ENCODE measurements at places on chromosomes 2 and 18.

- DNase-seq = no peak
Measured at GRCh38 chr18:5738526-5738925, 156.8 kb downstream of the TMEM200C start.

GRCh38 chr2:105313877-105314276 lies 15.7 kb downstream of the TGFBRAP1 start:
- no peak for DNase-seq

DNA sequence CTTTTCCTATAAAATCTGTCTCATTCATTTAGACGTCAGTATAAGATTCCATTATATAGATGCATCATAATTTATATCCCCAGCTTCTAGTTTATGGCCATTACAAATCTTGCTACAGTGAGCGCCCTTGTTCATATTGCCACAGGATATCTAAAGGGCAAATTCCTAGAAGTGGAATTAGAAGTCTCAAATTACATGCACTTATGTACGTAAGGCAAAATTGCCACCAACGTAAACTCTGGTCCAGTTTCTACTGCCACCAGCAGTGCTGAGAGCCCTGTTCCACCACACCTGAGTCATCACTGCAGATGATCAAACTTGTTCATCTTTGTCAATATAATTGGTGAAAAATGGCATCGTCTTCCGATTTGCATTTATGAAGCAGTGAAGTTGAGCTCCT lies 90.9 kb upstream of the ID2 start:
- no peak for DNase-seq

GRCh38 chr18:26424428-26425147 lies 123.8 kb downstream of the KCTD1 start:
- no peak for DNase-seq

GRCh38 chr2:238450440-238450861 lies 23.7 kb downstream of the ASB1 start:
- no peak for DNase-seq

GRCh38 chr2:6826081-6826913 lies 39.4 kb downstream of the CMPK2 start:
- DNase-seq = no peak

GRCh38 chr2:131043199-131044074 lies 49.8 kb downstream of the FAM168B start:
- no peak for DNase-seq

GRCh38 chr18:72721330-72721729 lies 146.5 kb downstream of the NETO1 start:
- no peak for DNase-seq

GRCh38 chr2:239328351-239329191 lies 72.2 kb downstream of the HDAC4 start:
- no peak for DNase-seq

All from GOT3 (cell line).